Activated CD8-positive, alpha-beta memory T cell treated with anti-CD3 and anti-CD28 coated beads, Interleukin-2, amount 50 U/mL, for 48 hours (primary cell): ENCODE measurements at places on chromosomes 12 and 14.

DNA sequence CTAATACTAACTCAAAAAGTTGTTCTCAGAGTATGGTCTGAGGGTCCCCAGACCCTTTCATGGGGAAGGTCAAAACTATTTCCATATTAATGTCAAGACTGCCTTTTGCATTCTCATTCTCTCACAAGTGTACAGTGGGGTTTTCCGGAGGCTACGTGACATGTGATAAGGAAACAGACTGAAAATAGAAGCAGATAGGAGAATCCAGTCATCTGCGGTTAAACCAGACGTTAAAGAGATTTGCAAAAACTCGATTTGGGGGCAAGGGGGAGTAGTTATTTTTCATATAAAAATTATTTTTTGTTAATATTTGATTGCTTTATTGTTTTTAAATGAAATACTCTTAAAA is 1.0 kb upstream of the NAP1L1 start:
- no peak for DNase-seq

- DNase-seq: no peak
Measured at GRCh38 chr12:90951432-90952105, 3.4 kb downstream of the CCER1 start.

- no peak for DNase-seq
Measured at GRCh38 chr12:91017043-91017442, 12.3 kb upstream of the EPYC start.

- DNase-seq: no peak
Measured at GRCh38 chr12:106455111-106455510, 97.6 kb downstream of the POLR3B start.

DNA sequence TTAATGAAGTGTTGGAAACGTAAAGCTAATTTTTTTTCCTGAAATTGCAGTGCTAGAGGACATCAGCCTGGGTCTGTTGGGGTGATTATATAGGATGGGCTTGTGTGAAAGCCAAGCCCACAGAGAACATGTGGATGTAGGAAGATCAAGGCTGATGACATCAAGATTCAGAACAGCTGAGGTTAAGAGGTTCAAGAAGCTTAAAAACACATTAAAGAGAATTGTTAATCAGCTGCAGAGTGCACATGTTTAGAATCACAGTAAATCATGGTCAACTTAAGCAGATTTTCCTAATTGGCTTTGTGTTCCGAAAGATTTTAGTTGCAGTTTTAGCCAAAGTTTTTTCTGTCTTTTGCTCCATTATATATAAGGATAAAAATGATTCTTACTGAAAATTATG is 87.9 kb upstream of the PRICKLE1 start:
- DNase-seq: no peak

DNA sequence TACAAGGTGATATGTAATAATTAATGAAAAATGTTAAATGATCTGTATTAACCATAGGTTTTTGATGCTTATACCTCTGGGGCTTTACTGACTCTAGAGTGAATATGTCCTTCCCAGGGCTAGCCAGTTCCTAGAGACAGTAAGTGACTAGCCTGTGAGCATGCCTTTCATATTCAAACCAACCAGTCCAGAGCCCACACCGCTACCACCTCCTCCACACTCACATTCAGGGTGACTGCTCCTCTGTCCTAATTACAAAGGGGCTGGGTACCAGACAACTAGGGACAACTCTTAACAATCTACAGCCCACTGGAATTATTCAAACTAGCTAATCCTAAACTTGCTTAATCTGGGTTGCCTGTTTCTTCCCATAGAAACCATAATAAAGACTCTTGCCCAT is 49.0 kb downstream of the RALGAPA1 start:
- DNase-seq: no peak
